ENCODE measurements at places on chromosomes 3 and 15.

DNA sequence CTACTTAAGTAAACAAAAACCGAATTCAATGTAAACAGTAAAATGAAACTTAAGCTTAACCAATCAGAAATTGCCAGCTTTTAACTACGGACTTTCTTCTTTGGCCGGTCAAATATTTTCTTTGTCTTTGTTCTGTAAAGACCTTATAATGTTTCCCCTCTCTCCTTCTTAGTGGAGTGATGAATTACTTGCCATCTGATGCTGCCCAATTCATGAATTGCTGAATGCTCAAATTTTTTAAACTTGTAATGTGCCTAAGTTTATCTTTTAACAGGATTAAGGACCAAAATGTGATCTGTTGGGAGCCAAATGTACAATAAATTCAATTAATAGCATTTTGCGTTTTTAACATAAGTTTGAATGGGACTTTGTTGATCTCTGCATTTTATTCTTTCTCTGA lies 345.8 kb upstream of the CBLB start:
- no peak for DNase-seq

DNA sequence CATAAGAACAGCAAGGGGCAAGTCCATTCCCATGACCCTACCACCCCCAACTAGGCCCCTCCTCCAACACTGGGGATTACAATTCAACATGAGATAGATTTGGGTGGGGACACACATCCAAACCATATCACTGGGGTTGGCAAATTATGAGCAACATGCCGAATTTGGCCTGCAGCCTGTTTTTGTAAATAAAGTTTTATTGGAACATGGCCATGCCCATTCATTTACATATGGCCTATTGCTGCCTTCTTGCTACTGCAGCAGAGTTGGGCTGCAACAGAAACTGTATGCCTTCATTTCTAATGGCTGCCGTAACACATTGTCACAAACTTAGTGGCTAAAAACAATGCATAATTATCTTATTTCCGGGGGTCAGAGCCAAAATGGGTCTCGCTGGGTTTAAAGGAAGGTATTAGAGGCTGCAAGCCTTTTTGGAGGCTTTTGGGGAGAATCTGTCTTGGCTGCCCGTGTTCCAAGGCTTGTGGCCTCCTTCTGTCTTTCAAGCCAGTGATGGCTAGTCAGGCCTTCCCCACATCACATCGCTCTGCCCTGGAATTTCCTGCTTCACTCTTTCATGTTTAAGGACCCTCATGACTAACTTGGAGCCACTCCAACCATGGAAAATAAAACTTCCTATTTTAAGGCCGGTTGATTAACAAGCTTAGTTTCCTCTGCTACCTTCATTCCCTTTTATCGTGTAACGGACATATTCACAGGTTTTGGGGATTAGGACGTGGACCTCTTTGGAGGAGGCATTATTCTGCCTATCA lies 428.5 kb upstream of the PROK2 start:
- no peak for DNase-seq

DNA sequence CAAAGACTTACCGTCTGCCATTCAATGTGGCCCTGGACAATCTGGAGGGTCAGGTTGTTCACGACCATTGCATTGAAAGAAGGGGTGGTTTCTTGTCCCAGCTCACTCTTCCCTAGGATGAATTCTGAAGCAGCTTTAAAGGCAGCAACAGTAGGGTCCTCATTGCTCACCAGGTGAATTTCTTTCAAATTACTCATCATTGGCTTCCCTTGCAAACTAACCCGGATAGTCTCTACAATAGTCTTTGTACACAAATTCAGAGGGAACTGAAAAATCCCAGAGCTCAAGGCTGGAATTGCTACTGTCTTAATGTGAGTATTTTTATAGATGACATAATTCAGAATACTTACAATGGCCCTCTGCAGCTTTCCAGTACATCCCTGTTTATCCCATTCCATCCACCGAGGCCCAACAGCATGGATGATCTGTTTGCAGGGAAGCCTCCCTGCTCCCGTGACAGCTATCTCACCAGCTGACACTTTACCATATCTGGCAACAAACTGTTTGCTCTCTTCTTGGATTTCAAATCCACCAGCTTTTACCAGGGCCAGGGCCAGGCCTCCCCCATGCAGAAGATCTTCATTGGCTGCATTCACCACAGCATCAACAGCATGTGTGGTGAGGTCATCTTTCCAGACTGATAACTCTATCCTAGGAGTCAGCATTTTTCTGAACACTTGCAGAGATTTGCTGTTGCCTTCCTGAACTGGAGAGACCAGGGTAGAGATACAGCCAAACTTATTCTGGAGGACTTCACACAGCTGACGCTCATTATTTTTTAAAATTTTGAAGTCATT lies 8.6 kb downstream of the PARP9 start:
- no peak for DNase-seq

GRCh38 chr3:62888180-62888579 lies 13.0 kb upstream of the CADPS start:
- no peak for DNase-seq

DNA sequence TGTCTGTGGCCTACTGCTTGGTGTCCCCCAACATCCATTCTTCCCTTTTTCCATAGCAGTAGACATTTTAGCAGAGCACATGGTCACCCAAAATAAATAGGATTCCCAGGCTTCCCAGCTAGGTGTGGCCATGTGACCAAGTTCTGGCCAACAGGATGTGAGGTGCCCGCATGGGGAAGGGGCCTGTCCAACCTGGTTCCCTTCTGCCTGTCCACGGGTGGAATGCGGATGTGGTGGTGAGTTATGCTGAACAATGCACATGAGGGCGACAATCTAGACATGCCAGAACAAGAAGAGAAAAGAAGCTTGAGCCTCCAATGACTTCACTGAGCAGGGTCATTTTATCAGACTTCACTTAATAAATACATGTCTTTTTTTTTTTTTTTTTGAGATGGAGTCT lies 77.6 kb upstream of the DLG1 start:
- no peak for DNase-seq

DNA sequence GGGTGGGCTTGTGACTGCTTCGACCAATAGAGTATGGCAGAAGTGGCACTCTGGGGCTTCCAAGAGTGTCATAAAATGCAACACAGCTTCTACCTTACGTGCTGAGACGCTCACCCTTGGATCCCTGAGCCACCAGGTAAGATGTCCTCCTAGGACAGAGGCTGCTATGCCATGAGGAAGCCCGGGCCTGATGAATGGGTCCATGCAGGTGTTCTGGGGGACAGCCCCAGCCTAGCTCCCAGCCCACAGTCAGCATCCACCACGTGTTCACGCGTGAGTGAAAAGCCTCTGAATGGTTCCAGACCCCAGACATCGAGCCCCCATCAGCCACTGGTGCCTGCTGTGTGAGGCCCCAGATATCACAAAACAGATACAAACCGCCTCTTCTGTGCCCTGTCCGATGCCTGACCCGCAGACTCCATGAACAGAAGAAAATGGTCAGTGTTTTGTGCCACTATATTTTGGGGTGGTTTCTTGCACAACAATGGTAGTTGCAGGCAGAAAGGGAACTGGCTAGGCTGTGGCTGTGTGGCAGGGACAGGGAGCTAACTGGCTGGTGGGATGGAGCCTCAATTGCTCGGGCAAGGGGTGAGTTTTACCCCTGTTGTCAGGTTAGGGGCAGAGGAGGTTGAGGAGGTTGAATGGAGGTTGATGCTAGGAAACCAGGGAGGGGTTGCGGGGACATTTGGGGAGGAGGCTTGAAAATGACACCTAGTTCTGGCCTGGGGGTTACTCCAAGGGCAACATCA lies 92.2 kb downstream of the LINGO1 start:
- no peak for DNase-seq

DNA sequence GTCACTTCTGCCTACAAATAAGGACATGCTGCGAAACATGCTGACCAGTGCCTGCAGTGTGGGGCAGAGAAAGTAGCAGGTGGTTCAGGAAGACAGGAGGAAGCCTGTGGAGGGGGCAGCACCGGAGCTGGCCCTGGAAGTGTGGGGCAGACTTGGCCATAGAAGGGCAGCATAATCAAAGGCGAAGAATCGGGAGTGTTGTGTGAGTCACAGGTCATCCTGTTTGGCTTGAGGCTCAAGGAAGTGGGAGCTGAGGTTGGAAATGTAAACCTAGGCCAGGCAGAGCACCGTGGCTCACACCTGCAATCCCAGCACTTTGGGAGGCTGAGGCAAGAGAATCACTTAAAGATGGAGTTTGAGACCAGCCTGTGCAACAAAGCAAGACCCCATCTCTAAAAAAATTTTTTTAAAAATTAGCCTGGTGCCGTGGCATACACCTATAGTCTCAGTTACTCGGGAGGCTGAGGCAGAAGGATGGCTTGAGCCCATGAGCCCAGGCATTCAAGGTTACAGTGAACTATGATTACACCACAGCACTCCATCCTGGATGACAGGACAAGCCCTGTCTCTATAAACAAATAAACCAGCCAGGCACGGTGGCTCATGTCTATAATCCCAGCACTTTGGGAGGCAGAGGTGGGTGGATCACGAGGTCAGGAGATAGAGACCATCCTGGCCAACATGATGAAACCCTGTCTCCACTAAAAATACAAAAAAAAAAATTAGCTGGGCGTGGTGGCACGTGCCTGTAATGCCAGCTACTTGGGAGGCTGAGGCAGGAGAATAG lies 54.0 kb downstream of the FAM43A start:
- no peak for DNase-seq

- no peak for DNase-seq
Measured at GRCh38 chr15:100947760-100948429, 28.7 kb downstream of the LRRK1 start.

GRCh38 chr3:131360191-131360755 lies 21.3 kb upstream of the NUDT16 start:
- no peak for DNase-seq

DNA sequence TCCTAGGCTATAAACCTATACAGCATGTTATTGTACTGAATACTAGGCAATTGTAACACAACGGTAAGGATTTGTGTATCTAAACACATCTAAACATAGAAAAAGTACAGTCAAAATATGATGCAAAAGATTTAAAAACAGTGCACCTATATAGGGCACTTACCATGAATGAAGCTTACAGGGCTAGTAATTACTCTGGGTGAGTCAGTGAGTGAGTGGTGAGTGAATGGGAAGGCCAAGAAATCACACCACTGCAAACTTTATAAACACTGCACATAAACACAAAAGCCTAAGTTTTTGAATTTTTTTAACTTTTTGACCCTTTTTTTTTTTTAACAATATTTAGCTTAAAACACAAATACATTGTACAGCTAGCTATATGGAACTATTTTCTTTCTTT lies 204.7 kb upstream of the CTNNB1 start:
- no peak for DNase-seq

GRCh38 chr3:115151921-115152320 lies 4.8 kb upstream of the ZBTB20 start:
- DNase-seq, result no peak

GRCh38 chr3:64000453-64001055 lies 22.7 kb downstream of the PSMD6 start:
- DNase-seq, result no peak

DNA sequence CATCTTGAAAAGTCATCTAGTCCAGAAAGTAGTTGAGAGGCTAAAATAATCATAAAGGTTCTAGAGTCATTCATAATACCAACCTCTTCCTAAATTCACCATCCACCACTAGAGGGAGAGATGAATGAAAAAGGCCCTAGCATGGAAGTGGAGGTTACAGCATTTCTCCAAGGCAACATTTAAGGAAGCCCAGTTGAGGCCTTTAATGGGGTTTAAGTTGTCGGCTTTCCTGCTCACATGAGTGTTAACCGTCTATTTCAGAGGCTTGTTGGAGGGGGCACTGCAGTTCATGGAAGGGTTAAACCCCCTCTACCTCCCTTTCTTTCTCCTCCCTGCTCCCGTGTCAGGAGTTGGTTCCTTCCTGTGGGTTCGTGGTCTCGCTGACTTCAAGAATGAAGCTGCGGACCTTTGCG lies 3.8 kb upstream of the SLCO3A1 start:
- no peak for DNase-seq

- no peak for DNase-seq
Measured at GRCh38 chr15:35206060-35206675, 121.1 kb upstream of the NANOGP8 start.

DNA sequence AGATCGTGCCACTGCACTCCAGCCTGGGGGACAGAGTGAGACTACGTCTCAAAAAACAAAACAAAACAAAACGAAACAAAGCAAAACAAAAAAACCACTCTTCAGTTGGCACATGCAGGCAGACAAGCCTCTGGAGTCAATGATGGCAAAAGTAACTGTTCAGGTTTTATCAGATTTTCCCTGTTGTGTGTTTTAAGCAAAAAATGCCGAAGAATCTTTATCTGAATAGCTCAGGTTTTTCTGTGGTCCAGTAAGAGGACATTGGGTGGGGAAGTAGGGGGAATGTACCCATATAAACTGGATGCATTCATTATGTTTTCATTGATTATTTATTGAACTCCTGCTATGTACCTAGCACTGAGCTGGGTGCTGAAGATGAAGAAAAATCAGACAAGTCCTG lies 20.8 kb upstream of the BCL2A1 start:
- DNase-seq, result no peak

GRCh38 chr15:45635191-45635638 lies 386 bp downstream of the SQOR start:
- DNase-seq, result peak; percentile 33

GRCh38 chr3:11724615-11725339 lies 81.1 kb upstream of the VGLL4 start:
- no peak for DNase-seq

- DNase-seq, result no peak
Measured at GRCh38 chr3:113985541-113985940, 37.7 kb downstream of the ZDHHC23 start.

GRCh38 chr15:52278636-52279367 lies 16.8 kb downstream of the MYO5C start:
- no peak for DNase-seq

- no peak for DNase-seq
Measured at GRCh38 chr3:139578783-139579182, 39.2 kb upstream of the RBP1 start.

DNA sequence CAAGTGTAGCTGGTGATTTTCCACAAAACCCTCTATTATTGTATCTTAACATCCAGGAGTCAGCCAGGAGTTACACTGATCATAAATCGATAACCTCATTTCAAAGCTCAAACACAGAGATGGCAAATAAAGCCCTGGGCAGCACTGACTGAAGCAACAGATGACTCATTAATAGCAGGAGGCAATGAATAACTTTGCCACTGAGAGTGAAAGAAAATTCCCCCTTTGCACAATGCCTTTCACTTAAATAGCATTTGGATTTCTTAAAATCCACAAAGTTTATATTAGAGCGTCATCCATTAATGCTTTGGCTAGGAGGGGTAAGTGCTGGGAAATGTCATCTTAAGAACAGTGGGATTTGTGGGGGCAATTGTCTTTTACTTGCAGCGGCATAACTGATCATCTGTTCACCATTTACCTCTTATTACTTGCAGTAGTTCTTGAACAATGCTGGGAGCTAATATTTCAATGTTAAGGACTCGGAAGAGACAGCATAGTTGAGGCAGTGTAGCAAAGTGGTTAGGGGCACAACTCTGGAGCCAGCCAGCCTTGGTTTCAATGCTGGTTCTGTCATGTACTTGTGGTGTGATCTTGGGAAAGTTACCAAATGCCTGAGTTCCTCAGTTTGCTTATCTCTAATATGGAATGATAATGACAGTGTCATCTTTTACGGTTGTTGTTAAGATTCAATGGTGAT lies 630.4 kb upstream of the TBL1XR1 start:
- no peak for DNase-seq

Measured in stimulated activated CD4-positive, alpha-beta T cell treated with anti-CD3 and anti-CD28 coated beads, TNF-alpha, amount 100 ng/mL, for 1 hour (primary cell).